Stimulated activated CD4-positive, alpha-beta T cell treated with anti-CD3 and anti-CD28 coated beads, TNF-alpha, amount 100 ng/mL, for 24 hours (primary cell): ENCODE measurements at places on chromosomes 4 and X.
A peak's percentile ranks its signal among the peaks of the same experiment; 100 is the strongest.

DNA sequence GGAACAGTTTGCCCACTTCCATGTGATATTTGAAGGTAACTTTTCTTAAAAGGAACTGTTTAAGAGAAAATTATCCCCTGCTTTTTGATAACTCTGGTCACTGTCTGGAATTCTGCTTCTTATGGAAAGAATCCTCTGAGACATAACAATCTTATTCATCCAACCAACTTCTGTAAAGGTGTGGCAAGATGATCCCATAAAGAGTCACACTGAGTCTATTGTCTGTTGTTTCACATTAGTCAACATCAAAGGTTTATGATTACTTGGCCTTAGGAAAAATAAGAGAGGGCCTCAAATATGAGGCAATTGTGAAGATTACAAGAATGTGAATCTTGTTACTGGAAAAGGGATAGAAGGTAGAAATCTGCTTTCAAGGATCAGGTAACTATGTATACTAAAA lies 88.0 kb upstream of the MAGEB18 start:
- DNase-seq: no peak

DNA sequence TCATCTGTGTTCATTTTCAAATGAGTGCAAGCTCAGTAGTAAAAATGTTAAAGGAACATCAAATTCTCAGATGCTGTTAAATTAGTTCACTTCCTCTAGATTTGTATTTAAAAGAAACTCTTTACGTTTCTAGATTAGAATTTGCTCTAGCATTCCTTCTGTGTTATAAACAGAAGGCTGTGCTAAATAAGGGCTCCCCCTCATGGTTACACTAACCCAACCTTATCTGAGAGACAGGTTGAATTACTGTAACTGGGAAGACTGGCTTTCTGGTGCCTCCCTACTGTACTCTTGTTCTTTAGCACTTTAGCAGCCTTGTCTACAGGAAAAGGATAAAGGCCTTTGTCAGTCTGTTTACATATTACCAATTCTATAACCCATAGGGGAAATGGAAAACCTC lies 56.8 kb downstream of the RXFP1 start:
- no peak for DNase-seq

DNA sequence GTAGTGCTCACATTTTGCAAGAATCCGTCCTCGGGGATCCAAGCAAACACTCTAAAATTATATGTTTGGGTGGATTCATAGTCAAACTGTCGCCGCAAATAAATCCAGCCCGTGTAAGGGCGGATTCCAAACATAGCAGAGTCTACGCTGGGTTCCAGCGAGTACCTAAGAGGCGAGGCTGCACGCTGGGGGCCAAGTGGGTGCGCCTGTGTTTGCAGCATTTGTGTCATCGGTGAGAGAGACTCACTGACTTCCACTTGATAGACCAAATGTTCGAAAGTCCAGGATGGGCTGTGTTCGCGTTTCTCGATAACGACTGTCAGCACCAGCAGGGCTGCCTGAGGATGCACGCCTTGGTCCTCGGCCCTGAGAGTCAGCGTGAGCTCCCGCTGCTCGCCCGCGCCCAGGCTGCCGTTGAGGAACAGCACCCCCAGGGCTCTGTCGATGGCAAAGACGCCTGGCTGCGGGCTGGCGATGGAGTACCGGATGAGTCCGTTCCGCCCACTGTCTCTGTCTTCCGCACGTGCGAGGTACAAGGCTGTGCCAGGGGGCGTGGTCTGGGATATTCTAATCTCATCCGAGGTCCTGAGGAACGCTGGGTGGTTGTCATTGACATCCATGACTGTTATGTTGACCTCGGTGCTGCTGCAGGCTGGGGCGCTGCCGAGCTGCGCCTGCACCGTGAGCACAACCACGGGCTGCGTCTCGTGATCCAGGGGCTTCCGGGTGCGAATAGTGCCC lies 158.7 kb downstream of the DCHS2 start:
- DNase-seq: peak; percentile 63

GRCh38 chr4:78764498-78764961 lies 11.6 kb upstream of the BMP2K start:
- no peak for DNase-seq

- no peak for DNase-seq
Measured at GRCh38 chr4:91228659-91229058, 1075.1 kb upstream of the GRID2 start.

- no peak for DNase-seq
Measured at GRCh38 chr4:138650929-138651448, 364.6 kb upstream of the NOCT start.

- no peak for DNase-seq
Measured at GRCh38 chr4:153413842-153414241, 52.3 kb upstream of the TMEM131L start.

GRCh38 chr4:119124352-119124751 lies 11.3 kb upstream of the MYOZ2 start:
- no peak for DNase-seq

DNA sequence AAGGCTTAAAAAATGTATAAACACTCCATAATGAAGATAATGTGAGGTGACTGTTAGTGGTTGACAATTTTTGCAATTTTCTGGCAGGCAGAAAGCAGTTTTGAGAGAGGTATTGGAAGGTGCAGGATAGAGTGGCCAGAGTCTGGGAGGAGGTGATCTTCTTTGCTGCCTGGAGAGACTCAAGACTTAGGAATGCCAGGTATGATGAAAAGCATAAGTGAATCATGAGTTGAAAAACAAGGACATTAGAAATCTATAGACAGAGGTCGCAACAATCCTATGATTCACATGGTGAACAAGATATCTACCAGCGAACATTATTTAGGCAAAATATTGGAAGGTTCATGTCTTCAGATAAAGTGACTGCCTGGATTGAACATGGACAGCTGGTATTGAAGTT lies 118.5 kb downstream of the CFAP299 start:
- DNase-seq: no peak

DNA sequence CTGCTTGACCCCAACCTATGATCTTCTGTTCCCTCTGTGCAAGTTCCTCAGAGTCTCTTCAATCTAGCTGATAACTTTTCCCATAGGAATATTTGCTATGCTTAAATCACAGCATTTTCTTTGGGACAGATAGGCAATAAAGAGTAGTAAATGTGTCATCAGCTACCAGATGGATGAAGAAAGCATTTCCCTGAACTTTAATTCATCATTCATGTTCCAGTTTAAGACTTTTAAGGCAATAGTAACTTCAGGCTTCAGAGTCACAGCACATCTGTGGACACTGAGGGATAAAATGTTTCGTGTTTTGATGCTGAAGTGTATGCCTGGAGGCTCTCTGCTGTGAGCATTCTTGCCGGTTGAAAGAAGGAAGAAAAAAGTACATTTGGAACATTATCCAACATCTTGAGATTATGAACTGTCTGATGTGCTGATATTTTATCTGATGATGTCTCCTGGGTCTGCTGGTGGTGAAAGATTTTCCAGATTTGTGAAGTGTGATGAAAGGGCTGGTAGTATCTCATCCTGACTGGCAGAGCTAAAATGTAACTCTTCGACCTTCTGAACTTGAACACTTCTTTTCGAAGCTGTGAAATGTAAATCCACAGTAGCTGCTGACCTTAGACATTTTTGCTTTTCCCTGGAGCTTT lies 133.7 kb downstream of the DCLK2 start:
- DNase-seq: no peak

- DNase-seq: no peak
Measured at GRCh38 chrX:20802036-20802435, 535.3 kb upstream of the RPS6KA3 start.

- no peak for DNase-seq
Measured at GRCh38 chr4:6359536-6360308, 90.1 kb downstream of the WFS1 start.
